Stimulated activated CD4-positive, alpha-beta T cell treated with anti-CD3 and anti-CD28 coated beads, Interleukin-4, amount 100 ng/mL, for 48 hours (primary cell): ENCODE measurements at places on chromosomes 16 and 17.

GRCh38 chr17:80195671-80196529 is 24.2 kb downstream of the SGSH start:
- peak; percentile 23 for DNase-seq

GRCh38 chr17:17812211-17813054 is 24.4 kb downstream of the SREBF1 start:
- peak; percentile 65 for DNase-seq

- no peak for DNase-seq
These were observed 425.0 kb downstream of the CDH11 start for GRCh38 chr16:64696866-64697265.

DNA sequence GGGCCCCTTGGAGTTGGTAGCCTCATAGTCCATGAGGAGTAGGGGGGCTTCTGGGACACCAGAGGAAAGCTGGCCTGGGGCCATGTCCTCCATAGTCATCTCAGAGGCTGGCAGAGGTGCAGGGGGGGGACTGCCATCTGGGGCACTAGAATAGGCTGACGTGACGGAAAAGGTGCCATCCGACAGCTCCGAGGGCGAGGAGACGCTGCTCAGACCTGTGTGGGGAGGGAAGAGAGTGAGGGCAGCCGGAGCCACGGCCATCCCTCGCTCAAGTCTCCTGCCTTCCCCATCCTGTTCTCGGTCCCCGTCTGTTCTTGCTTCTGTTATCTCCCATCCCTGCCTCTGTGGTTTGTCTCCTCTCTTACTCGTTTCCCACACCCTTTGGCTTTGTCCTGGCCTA is 4.7 kb upstream of the SPAG7 start:
- DNase-seq: no peak

GRCh38 chr17:10821054-10821453 is 16.8 kb downstream of the PIRT start:
- DNase-seq: no peak

DNA sequence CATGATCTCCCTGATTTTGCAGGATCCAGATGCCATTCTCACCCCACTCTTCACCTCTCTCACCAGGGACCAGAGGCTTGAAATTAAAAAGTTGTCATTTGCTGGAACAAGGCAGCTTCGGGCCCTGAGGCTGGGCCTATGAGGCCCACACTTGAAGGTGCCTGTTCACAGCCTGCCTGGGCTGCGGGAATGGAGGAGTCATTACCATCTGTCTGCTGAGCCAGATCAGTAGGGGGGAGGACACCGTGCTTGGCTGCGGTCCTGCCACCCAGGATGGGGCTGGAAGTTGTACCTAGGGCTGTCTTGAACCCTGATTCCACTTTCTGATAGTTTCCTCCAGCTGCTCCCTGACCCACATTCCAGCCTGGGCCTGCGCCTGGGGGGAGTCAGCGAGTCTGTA is 208.3 kb upstream of the N4BP1 start:
- no peak for DNase-seq

DNA sequence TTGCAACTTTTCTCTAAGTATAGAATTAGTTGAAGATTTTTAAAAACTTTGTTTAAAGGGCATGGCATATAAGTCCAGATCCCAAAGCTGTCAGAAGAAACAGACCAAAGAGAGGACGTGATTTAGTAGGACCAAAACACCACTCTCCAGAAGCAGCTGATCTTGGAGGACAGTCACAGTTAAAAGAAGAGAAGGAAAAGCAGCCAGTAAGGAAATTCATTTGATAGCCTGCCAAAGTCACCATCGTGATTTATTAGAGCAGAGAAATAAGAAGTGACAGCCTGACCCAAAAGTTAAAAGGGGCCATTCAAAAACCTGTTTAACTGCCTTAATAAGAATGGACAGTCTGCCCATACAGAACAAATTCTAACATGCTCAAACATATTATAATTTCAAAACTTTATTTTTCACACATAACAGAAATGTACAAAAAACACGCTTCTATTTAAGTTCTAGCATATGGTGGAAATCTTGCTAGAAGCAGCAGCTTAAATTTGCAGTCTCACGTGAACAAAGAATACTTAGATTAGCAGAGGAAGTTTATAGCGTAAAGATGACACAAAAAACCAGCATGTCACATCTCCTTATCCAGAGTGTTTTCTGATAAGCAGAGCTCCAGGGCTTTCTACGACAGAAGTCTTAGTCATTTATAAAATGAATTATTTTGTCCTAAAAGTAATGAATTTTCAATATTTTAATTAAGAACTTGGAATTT is 37.2 kb downstream of the TXNDC11 start:
- no peak for DNase-seq

GRCh38 chr16:4008116-4008515 is 108.1 kb downstream of the ADCY9 start:
- no peak for DNase-seq

- no peak for DNase-seq
These were observed 4.5 kb downstream of the AKAP10 start for GRCh38 chr17:19973156-19973555.

- no peak for DNase-seq
These were observed 628 bp downstream of the GABARAPL2 start for GRCh38 chr16:75566758-75567255.
